Activated naive CD4-positive, alpha-beta T cell treated with anti-CD3 and anti-CD28 coated beads, Interleukin-2, amount 50 U/mL, for 72 hours (primary cell): ENCODE measurements at places on chromosomes 1 and 21.
A peak's percentile ranks its signal among the peaks of the same experiment; 100 is the strongest.

- no peak for DNase-seq
Observed at GRCh38 chr21:42745511-42746239, 92.3 kb downstream of the PDE9A start.

GRCh38 chr1:24385160-24385940 is 28.2 kb downstream of the STPG1 start:
- no peak for DNase-seq

- DNase-seq, result no peak
Observed at GRCh38 chr1:161799792-161800191, 33.7 kb downstream of the ATF6 start.

DNA sequence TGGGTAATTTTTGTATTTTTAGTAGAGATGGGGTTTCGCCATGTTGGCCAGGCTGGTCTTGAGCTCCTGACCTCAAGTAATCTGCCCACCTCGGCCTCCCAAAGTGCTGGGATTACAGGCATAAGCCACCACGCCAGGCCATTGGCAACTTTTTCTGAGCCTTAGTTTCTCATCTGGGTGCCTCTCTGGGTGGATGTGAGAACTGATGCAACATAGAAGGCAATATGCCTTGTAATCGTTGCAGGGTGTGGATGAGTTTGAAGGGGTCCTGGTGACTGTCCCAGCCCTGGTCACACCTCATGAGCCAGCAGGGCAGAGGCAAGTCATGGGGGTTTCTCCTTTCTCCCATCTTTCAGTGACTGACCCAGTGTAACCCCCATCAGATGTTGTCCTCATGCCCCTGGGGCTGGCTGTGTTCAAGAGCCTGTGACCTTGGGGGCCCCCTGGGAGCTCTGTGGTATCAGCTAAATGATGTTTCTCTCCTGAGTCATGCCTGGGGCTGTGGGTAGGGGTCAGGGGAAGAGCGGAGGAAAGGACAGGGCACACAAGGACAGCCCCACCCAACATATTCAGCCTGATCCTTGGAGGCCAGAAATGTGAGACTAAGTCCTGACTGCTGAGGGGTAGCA is 3.6 kb downstream of the COL9A2 start:
- DNase-seq, result no peak

DNA sequence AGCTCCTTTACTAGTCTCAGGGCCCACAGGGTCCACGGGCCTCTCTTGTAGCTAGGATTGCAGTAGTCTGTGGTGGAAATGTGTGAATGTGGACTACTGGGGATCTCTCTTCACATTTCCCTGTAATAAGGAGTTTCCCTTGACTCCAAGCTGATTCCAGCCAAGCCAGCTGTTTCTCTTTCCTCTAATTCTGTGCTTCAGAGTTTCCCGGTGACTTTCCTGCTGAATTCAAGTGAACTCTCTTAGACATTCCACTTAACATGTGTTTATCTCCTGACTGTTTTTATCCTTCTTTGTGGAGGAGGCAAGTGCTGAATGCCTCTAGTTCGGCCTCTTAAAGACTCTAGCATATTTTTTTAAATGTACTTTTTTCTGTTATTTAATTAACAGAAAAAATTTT is 354.0 kb upstream of the RGS18 start:
- no peak for DNase-seq

- DNase-seq, result no peak
Observed at GRCh38 chr1:29590583-29591565, 354.6 kb downstream of the PTPRU start.

DNA sequence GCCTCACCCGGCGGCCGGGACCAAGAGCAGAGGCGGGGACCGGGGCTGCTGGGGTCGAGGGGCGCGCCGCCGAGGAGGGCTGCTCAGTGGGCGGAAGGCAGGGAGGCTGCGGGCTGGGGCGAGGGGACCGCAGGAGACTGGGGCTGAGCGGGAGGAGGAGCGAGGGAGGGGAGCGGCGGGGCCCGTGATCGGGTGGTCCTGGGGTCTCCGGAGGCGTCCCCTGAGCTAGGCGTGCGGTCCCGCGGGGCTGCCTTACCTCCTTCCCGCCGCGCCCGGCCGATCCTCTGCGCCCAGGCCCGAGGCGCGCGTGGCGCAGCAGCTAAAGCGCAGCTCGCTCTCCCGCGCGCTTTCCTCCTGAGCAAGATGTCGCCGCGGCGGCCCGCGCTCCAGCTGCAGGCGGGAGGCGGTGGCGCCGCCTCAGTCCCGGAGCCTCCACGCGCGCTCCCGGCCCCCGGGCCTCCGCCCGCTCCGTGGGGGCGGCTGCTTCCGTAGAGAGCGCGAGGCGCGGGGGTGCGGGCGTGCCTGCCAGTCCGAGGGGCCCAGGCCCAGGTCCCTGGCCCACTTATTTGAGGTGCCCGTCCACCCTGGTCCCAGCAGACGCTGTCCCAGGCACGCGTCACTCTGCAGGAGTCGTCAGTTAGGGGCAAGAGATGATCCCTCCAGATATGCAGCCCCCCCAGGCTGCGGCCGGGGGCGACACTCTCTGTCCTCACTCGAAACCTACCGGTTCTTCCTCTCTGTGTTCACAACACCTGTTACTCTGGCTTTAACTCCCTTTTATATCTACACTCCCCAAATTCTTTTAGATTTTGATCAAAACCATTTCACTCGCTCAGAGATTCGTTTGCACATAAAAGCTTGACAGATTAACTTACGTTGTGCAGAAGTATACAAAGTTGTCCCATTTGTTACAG is at the start of gene CCSAP:
Gene CCSAP (minus strand): TSS at position 392 of the 914 bp plus-strand sequence. CDS start 582 bp downstream, outside the sequence.
- no peak for DNase-seq

DNA sequence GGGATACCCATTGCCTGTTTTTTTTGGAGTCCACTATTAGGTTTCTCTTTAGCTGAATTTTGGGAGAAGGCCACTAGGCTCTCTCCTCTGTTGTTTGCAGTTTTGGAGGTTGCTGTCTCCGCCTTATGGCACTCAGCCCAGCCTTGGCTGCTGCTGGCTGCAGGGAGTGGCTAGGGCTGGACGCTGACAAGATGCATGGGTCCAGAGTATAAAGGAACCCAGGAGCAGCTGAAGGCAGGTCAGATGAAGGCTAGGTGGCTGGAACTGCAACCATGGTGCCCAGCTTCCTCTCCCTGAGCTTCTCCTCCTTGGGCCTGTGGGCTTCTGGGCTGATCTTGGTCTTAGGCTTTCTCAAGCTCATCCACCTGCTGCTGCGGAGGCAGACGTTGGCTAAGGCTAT is at the start of gene CYP4B1:
Gene CYP4B1 (plus strand): TSS at position 237 of the 400 bp plus-strand sequence. CDS start 36 bp downstream, at position 273.
- no peak for DNase-seq

- peak; percentile 94 for DNase-seq
Observed at GRCh38 chr1:155688324-155689080, at the start of gene YY1AP1. Gene YY1AP1 (minus strand): TSS chr1:155688774. CDS start chr1:155680436, 8,338 bp downstream.

DNA sequence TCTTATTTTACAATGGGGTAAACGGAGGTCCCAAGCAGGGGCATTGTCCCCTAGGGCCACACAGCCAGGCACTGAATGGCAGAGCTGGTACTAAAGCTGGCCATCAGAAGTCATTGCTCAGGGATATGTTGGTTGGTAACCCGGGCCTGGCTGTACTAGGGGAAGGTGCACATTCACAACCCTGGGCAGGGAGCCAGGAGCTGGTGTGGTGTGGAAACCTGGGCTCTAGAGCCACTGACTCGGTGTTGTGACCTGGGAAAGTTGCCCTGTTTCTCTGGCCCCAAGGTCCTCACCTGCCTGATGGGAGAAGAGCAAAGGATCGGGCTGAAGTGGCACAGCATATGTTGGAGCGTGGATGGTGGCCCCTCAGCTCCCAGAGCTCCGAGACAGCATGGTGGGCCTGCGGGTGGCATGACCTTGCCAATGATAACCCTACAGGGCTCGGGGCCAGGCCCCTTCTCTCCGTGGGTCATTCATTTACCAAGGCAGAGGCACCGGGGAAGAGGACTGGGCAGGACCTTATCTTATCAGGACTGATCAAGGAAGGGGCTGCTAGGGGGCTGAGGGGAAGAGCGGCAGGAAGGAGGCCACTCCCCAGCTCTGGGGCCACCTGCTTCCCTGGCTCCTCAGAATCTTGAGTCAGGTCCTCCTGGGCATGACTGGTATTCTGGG is 274.1 kb downstream of the TRABD2B start:
- no peak for DNase-seq

GRCh38 chr1:55428944-55429931 is 214.1 kb upstream of the USP24 start:
- DNase-seq, result no peak

- DNase-seq, result no peak
Observed at GRCh38 chr1:244654108-244655038, 1.4 kb downstream of the DESI2 start.

DNA sequence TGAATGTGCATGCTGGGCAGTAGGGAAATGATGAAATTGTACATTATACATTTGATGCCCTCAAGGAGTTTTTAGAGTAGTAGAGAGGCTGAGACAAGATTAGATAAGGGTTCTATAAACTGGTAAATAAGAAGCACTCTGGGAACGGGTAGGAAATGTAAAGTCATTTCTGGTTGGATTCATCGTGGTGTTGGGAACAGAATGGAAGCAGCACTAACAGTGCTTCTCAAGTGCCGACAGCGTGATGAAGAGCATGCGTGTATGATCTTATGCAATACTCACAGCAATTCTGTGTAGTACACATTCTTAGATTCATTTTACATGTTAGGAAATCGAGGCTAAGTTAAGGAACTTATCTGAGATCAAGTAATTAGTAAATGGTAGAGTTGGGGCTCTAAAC is 45.9 kb downstream of the GPR88 start:
- DNase-seq, result no peak

DNA sequence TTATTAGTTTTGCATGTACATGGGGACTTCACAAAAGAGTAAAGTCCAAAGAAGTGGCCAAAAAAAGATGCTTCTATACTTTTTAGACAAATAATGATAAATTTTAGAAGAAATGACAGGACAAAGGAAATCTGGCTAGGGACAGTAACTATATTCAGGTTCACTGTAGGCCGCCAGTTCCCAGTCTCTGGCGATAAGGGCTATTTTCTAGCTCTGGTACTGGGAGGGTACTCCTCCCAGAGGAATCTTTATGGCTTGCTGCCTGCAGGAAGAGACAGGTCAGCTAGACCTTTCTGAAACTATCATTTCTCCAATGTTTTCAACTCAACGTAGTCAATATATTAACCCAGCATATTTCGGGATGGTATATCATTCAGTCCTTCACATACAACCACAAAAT is 37.5 kb upstream of the RGS2 start:
- no peak for DNase-seq

- DNase-seq, result no peak
Observed at GRCh38 chr1:168603501-168604110, 27.2 kb downstream of the XCL1 start.

DNA sequence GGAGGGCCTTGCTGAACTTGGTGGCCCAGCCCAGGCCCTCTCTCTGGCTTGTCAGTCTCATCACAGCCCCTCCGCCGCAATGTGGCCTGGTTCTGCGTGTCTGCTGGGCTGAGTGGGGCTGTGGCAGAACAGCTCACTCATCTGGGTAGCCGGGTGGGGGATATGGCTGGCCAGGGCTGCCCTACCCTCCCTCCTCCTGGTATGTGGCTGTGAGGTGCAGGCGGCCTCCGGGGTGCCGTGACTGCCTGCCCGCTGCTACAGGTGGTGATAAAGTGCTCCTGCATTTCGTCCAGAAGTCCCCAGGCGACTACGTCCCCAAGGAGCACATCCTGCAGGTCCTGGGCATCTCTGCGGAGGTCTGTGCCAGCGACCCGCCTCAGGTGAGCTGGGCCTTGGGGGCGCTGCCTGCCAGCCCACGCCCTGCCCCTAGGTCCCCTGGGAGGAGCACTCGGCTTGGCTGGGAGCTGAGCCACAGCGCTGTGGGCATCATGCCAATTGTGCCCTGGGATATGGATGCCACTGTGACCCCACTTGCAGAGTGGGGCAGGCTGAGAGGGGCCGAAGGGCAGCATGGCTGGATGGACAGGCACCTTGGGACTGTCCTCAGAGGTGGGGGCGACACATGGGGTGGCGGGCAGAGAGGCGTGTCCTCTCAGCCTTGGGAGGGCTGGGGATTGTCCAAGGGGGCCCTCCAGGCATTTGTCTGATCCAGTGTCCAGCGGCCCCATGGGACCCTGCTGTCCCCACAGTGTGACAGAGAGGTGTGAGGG is 2.3 kb downstream of the PRXL2B start:
- DNase-seq, result no peak

GRCh38 chr1:17475752-17476151 is 36.3 kb upstream of the RCC2 start:
- DNase-seq, result no peak

DNA sequence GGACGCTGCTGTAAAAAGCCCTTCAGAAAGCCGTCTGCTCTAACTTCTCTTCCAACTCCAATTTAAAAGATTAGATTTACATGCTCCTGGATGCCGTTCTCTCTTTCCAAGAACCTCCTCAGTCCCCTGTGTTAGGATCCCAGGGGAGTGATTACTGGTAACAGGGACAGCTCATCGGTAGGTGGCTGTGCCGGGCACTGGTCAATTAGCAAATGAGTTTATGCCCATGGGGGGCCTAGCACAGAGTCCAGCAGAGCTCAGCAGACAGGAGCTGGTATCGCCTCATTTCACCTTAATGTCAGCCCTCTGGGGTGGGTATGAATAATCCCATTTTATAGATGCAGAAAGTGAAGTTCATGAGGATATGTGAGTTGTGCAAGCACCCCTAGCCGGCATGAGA is 191.9 kb downstream of the GRIK3 start:
- DNase-seq, result no peak

DNA sequence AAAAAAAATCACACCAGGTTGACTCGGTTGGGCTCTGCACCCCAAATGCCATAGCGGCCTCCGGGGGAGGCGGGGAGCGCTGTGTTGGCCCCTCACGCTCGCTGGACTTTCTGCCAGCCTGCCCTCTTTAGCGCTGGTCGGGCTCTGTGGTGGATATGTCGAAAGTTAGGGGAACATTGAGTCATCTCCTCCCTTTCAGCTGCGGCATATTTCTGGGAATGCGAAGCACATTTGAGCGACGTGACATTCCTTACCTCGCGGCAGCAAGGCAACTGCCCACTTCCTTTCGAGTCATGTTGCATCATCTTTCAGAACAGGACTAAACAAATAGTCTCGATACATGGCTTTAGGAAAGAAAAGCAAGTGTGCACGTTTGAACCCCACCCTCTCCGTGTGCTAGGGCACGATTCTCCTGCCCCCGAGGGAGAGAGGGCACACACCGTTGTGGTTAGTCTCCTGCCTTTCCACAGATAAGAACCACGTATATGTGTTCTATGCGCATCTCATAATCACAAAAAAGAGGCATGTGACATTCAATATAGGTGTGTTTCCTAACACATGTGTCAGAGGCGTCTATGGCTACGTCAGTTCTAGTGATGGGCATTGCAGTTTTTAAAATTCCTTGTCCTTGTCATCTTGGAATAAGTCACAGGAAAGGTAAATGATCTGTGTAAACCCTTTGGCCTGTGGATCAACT is 105.9 kb upstream of the SLC45A1 start:
- DNase-seq, result no peak

DNA sequence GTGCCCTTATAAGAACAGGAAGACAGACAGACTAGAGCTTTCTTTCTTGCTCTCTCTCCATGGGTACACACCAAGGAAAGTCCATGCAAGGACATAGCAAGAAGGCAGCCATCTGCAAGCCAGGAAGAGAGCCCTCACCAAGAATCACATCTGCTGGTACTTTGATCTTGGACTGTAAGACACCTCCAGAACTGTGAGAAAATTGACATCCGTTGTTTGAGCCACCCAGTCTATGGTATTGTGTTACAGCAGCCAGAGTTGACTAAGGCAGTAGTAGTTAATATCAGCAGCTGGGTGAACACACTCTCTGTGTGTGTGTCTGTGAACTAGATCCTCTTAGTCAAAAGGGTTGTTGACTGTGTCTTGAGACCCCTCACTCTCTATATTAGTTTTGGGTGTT is 53.8 kb upstream of the PPP2R5A start:
- DNase-seq, result no peak

GRCh38 chr1:246724016-246724730 is at the start of gene SCCPDH:
Gene SCCPDH (plus strand): TSS chr1:246724409. CDS start chr1:246724423, 14 bp downstream.
- DNase-seq, result peak; percentile 78
